ENCODE measurements at places on chromosomes 1 and 21. TPM values are rescaled to one million over a fixed set of nuclear protein-coding genes. Genes with fewer than 3 reads are reported as not detected.

- no peak for DNase-seq
Observed at GRCh38 chr1:204455063-204455830, 39.4 kb downstream of the PIK3C2B start.

DNA sequence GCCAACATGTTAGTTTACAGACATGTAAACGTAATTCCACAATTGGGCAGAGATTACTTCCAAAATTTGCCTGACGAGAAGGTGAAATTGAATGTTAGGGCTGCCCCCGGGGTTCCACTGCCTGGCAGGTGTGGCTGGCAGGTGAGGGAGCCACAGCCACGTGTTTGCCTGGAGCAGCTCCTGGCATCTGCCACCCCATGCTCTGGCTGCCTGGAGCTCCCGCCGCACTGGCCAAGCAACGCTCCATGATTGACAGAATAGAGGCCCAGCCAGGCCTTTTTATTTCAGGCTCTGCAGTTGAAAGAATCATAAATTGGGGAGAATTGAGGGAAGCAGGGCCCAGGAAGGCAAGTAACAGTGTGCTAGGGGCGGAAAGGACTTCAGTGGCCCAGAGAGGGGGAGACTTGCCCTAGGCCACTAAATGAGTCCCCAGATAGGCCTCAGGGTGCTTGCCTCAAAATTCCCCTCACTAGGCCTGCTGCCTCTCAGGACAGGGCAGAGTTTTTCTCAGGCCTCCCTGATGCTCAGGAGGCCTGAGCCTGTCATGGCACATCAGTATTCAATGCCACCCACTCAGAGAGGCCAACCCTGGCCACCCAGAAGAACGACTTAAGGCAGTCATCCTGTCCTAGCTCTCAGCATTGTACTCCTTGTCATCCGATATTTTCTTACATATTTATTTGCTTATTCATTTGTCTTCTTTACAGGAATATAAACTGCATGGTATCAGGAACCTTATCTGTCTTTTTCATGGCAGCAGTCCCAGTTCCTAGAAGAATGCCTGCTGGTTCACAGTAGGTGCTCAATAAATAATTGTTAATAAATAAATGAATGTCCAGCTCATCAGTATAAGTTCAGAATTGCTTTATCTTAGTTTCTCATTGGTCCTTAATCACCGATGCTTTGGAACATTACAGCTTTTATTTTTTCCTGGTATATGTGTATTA is 16.6 kb upstream of the S1PR1 start:
- no peak for DNase-seq

DNA sequence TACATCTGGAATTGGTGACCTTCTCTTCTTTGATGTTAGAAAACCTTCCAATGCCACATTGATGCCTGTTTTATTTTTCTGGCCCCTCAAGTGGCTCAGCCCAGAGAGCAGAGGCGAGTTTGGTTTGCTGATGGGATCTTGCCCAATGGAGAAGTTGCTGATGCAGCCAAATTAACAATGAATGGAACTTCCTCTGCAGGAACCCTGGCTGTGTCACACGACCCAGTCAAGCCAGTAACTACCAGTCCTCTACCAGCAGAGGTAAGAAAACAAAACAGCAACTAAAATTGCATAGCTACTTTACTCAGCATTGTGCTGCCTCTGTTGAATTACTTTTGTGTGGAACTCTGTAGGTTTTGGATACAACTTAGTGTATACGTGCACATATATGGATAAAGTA is 97.6 kb downstream of the CC2D1B start:
- DNase-seq: no peak

GRCh38 chr1:152836870-152837269 is 5.8 kb upstream of the LCE6A start:
- no peak for DNase-seq

CTSK gene
- polyA plus RNA-seq: 44.8 TPM

AMY1B gene
- not detected for polyA plus RNA-seq

ZBED6 gene
- polyA plus RNA-seq: 11.3 TPM

GRCh38 chr1:31744165-31744888 is 19.8 kb downstream of the ADGRB2 start:
- no peak for DNase-seq

- no peak for DNase-seq
Observed at GRCh38 chr21:34805157-34805556, 136.4 kb downstream of the CLIC6 start.

- no peak for DNase-seq
Observed at GRCh38 chr1:78918157-78918556, 88.4 kb downstream of the ADGRL4 start.

OR2L8 gene
- polyA plus RNA-seq: not detected

GJA4 gene
- polyA plus RNA-seq: 37.1 TPM

DNA sequence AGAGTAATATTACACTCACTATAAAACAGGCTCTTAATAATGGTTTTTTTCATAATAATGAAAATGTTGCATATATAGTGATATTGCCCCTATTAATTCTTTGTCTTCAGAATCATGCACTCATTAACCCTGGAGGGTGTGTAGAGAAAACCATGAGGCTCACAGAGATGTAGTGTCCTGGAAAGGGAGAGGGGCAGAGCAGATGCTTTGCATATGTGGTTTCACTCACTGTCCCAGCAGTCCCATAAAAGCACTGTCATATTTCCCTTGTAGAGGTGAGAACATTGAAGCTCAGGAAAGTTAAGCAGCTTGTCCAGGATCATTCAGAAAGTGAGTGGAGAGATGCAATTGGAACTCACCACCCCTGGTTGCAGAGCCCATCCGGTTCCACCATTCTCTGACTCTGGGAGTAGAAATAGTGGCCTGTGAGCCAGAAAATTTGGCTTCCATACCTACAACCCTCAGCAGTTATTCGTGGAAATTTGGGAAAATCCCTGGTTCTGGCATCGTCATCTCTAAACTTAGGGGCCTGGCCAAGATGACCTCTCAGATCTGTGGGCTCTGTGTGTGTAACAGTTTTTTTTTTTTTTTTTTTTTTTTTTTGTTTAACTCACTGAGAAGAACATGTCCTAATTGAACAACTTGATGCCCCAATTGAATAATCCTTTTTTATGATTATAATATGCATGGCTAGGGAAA is 86.4 kb downstream of the RGL1 start:
- DNase-seq: no peak

- no peak for DNase-seq
Observed at GRCh38 chr1:115365738-115366137, 27.7 kb upstream of the NGF start.

C1orf210 gene
- polyA plus RNA-seq: not detected

DNA sequence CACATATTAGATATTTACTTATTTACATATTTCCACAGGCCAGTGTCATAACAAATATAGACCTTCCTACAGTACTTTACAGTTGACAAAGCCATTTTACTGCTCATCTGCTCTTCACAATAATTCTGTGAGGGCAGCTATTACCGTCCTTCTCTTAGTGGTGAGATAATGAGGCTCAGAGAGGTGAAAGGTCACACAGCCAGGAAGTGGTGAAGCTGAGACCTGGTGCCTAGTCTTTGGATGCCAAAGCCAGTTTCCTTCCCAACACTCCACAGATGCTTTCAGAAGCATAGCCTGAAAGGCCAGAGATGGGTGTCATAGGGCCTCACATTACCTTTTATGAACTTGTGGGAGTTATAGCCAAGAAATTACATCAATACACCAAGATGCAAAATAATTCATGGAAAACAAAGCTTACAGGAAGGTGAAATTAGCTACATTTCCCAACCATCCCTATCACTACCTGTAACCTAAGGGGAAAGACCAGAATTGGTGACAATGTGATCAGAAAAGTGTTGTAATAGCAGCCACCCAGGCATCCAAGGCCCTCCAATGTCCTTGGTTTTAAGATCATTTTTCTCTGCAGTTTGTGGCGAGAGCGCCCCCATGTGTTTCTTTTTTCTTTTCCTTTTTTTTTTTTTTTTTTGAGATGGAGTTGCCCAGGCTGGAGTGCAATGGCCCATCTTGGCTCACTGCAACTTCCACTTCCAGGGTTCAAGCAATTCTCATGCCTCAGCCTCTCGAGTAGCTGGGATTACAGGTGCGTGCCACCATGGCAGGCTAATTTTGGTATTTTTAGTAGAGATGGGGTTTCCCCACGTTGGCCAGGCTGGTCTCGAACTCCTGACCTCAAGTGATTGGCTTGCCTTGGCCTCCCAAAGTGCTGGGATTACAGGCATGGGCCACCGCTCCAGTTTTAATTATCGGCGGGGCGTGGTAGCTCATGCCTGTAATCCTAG is 26.5 kb upstream of the RPL11 start:
- no peak for DNase-seq

DNA sequence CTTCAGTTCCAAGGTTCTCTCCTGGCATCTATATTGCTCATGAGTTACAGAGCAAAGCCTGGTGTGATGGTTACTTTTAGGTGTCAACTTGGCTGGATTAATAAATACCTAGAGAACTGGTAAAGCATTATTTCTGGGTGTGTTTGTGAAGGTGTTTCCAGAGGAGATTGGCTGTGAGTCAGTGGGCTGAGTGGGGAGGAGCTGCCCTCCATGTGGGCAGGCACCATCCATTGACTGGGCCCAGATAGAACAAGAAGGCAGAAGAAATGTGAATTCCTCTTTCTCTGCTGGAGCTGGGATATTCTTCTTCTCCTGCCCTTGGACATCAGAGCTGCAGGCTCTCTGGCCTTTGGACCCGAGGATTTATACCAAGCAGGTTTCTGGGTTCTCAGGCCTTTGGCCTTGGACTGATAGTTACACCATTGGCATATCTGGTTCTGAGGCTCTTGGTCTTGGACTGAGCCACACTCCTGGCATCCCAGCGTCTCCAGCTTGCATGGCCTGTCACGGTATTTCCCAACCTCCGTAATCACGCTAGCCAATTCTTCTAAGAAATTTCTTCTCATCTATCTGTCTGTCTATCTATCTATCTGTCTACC is 44.5 kb downstream of the B3GALT5 start:
- DNase-seq: no peak

GRCh38 chr21:46153247-46154154 is 1.9 kb downstream of the FTCD start:
- no peak for DNase-seq

DNA sequence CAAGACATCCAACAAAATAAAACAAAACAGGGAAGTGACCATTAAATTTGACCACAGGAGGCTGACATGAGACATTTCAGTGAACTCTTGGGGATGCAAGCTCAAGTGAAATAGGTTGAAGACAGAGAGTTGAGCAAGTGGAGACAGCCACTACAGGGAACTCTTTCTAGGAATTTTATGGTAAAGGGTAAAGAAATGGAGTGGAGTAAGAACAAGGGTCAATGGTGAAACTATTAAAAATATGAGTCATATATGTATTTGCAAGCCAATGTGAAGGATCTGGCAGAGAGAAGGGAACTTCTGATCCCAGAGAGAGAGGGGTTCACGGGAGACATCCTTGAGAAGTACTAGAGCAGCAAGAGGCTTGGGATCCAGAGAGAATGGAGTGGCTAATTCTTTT is 9.1 kb upstream of the TRABD2B start:
- DNase-seq: no peak
